Epithelial cell of esophagus (primary cell): ENCODE measurements at places on chromosomes 5 and 9.

GRCh38 chr5:116675626-116675910 lies 100.9 kb upstream of the SEMA6A start:
- no peak for DNase-seq

DNA sequence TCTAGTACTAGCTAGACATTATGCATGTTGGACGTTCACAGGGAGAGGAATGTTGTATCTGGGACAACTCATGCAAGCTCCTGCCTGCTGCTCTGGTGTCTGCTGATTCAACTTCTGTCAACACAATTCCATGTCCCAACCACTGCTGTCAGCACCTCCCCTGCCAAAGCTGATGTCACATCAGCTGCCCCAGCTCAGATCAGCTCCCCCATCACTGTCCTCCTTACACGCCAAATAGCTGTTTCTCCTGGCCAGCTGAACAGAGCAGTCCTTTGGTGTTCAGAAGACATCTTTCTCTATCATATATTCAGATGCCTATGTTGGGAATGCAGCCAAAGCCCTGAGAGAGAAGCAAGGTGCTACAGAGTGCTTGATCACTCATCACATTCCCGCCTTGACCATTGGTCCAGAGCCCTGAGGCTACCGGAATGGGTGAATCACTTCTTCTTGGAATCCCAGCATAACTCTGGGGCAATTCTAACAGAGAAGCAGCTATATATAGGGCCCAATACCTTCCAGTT lies 223.3 kb downstream of the SEC61B start:
- DNase-seq: peak; percentile 94

GRCh38 chr9:111838439-111838838 lies 43.7 kb upstream of the SHOC1 start:
- no peak for DNase-seq

GRCh38 chr9:32723789-32724325 lies 59.5 kb upstream of the TMEM215 start:
- DNase-seq: no peak

- DNase-seq: peak; percentile 6
These were observed 98.7 kb downstream of the FANCC start for GRCh38 chr9:95218773-95219172.

DNA sequence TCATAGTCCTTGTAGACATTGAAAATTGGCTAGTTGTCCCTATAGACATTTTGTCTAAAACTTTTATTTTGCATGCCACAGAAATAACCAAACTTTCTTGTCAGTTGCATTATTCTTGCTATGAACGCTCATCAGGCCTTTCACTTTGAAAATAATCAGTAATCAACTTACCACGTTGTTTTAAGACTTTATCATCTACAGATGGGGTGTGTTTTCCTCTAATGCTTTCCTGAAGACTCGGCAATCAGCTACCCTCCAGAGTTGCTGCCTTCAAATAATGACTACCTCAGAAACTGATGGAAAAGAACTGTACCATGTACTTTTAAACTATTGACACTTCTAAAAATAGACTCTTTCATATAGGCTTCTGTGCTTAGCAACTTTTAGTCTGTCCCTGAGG lies 33.5 kb upstream of the HSPB3 start:
- no peak for DNase-seq

DNA sequence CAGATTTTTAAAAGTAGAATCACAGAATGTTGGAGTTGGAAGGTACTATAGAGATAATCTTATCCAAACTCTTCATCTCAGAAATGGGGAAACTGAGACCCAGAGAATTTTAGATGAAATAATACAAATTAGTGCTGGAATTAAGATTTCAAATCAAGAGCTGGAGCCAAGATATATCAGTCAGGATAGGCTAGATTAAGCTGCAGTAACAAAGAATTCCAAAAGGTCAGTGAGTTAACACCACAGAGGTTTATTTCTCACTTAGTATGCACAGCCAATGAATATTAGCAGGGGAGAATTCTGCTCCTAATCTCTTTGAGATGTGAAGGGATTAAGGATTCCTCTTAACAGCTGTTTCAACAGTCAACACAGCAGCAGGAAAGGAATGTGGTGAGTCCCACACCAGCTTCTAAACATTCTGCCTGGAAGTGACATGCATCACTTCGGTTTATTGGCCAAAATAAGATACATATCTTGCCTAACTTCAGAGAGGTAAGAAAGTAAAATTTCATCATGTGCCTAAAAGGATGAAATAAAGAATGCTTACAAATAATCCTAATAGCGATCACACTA lies 136.8 kb downstream of the FRMD3 start:
- DNase-seq: no peak

DNA sequence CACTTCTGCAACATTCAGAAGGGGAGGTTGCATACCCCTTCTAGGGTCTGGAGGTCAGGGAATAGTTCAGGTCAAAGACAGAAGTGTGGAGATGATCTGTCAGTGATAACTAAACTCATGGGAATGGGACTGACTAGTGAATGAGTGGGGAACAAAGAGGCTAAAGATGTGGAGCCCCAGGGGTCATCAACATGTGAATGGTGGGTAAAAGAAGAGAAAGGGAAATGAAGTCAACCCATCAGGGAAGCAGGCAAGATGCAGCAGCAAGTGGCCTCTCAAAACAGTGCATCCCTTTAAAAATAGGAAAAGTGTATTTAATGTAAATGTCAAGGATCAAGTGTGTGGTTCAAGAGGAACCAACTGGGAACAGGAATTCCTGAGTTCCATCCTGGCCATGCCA lies 69.9 kb downstream of the PLPPR1 start:
- DNase-seq: no peak

GRCh38 chr5:84682531-84682930 lies 297.9 kb upstream of the EDIL3 start:
- DNase-seq: peak; percentile 2

DNA sequence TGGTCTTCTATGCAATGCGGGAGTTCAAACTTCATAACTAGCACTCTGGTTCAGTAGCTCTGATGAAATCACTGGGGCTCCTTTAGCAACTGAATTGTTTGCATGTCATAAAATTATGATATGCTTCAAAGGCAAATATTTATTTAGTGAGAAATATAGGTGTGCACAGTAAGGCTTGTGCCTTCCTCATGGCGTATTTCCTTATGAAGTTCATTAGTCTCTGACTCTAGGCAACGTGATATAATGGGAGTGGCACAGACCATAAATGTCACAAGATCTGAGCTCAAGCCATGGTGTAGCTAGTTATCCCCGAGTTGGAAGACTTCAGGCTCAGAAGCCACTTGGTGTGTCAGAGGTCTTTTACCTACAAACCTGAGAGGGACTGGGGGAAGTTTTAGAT lies 35.5 kb downstream of the PIP5K1B start:
- DNase-seq: peak; percentile 66

- DNase-seq: no peak
These were observed 34.4 kb upstream of the SARDH start for GRCh38 chr9:133772581-133772980.

DNA sequence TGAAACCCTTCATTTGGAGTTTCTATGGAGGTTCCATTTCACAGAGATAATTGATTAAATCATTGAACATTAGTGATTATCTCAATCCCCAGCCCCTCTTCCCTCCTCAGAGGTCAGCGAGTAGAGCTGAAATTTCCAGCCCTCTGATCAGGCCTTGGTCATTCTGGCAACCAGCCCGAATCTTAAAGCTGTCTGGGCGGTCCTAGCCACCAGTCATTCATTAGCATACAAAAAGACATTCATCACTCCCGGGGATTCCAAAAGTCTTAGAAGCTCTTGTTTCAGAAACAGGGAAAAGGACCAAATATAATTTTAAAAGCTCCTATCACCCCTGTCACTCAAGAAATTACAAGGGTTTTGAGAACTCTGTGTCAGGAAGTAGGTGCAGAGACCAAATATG lies 41.3 kb downstream of the ZNF474 start:
- peak; percentile 81 for DNase-seq

DNA sequence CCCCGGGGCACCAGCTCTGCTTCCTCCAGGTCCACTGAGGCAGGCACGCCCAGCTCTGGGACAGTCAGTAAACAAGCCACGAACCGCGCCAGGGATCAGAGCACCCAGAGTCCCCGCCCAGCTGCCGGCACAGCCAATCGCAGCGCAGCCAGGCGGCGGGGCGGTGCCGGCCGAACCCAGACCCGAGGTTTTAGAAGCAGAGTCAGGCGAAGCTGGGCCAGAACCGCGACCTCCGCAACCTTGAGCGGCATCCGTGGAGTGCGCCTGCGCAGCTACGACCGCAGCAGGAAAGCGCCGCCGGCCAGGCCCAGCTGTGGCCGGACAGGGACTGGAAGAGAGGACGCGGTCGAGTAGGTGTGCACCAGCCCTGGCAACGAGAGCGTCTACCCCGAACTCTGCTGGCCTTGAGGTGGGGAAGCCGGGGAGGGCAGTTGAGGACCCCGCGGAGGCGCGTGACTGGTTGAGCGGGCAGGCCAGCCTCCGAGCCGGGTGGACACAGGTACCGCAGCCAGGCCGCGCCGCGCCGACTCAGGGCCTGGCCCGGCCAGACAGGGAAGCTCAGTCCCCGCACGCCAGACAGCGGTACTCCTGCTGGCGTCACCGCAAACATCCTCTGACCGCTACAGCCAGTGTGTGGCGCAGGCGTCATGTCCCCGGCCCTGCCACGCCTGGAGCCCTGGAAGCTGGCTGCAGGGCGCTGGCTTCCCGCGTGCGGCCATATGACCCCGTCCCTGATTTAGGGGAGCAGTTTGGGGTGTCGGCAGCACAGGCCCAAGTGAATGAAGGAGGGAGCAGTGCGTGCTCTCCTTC lies at the start of gene CTSL:
Gene CTSL, plus strand, starts transcription at position 220 of the 810 bp plus-strand sequence. CDS start 1,485 bp downstream, outside the sequence.
- DNase-seq: peak; percentile 79

- no peak for DNase-seq
These were observed 59.1 kb downstream of the PSMB7 start for GRCh38 chr9:124355941-124356744.

GRCh38 chr5:143128412-143129071 lies 274.9 kb downstream of the NR3C1 start:
- DNase-seq: no peak

- DNase-seq: no peak
These were observed 1.2 kb downstream of the FBXO10 start for GRCh38 chr9:37575001-37575400.

- DNase-seq: peak; percentile 51
These were observed 133.1 kb downstream of the GABBR2 start for GRCh38 chr9:98575379-98576346.

DNA sequence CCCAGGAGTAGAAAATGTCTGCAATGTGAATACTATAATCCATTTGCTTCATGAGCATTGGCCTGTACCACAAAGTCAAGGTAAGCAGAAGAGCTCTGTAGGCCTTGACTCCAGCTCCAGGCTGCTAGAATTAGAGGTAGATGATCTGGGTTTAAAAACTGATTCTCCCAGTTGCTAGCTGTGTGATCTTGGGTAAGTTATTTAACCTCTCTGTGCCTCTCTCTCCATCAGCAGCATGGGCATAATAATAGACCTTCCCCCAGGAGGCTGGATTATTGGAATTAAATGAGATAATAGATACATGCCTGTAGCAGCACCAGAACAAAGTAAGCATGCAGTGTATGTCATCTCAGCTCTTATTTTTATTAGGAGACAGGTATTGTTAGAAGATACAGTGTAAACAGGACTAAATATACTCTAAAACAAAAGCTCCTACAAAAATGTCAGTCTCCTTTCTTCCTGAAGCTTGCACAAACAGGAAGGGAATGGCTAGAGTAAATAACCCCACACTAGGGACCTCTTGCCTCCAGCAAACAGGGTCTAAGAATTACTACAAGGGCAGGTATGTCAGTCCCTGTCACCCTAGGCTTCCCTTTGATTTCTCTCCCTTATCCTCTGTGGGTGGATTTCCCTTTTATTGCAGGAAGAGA lies 57.5 kb downstream of the PSAT1 start:
- no peak for DNase-seq

DNA sequence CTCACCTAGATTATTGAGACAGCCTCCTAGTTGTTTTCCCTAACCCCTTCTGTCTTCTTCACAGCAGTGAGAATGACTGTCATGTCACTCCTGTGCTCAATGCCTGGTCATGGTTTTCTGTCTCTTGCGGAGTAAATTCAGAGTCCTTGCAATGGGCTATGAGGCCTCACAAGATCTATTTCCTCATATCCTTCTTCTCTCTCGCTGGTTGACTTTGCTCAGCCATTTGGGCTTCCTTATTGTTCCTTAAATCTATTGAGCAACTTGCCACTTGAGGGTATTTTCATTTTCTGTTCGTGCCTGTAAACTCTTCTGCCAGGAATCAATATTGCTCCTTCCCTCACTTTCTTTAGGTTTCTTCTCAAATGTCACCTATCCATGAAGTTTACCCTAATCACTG lies 9.0 kb downstream of the PPP3R2 start:
- DNase-seq: no peak
